ENCODE measurements at places on chromosomes 7 and 10. TPM values are rescaled to one million over a fixed set of nuclear protein-coding genes. Genes with fewer than 3 reads are reported as not detected.

DNA sequence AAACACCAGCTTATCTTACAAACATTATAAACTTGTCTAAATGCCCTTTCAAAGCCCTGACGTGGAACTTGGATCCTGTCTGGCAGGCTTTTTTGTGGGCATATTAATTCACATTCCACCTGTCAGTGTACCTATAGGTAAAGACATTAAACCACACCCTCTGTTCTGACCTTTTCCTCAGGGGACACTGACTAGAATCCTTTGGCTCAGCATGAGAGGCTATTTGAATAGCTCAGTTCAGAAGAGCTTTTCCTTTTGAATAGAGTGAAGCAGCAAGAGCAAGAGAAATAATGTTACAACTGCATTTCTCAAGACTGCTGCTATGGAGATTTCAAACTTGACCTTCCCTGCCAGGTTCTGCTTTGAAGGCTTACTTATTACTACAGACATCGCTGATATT is 76.9 kb downstream of the CYP51A1 start:
- no peak overlapping the region for H3K4me3 ChIP-seq
- H3K27ac ChIP-seq: no peak overlapping the region
- no peak for DNase-seq
- H3K27me3 ChIP-seq: no peaks in the 10 kb centered on the region
- no peaks in the 10 kb centered on the region for H3K4me1 ChIP-seq

- H3K36me3 ChIP-seq: no peaks in the 10 kb centered on the region
- H3K27ac ChIP-seq: no peak overlapping the region
- H3K4me1 ChIP-seq: no peaks in the 10 kb centered on the region
- no peaks in the 10 kb centered on the region for H3K27me3 ChIP-seq
- H3K4me3 ChIP-seq: no peak overlapping the region
Measured at GRCh38 chr7:137482466-137482865, 138.9 kb upstream of the PTN start.

Gene TFEC
- total RNA-seq: 2.6 TPM

GRCh38 chr7:84138411-84138810 is 56.2 kb downstream of the SEMA3A start:
- no peak overlapping the region for H3K27ac ChIP-seq
- no peak for DNase-seq
- H3K36me3 ChIP-seq: no peaks in the 10 kb centered on the region
- H3K4me1 ChIP-seq: no peaks in the 10 kb centered on the region
- no peak overlapping the region for H3K4me3 ChIP-seq
- no peaks in the 10 kb centered on the region for H3K27me3 ChIP-seq

GRCh38 chr10:47024399-47025252 is 113.4 kb downstream of the PTPN20 start:
- H3K4me3 ChIP-seq: no peak overlapping the region
- peak; percentile 62 for DNase-seq
- no peaks in the 10 kb centered on the region for H3K27me3 ChIP-seq
- no peaks in the 10 kb centered on the region for H3K4me1 ChIP-seq
- no peak overlapping the region for H3K27ac ChIP-seq

Gene GPR141
- total RNA-seq: 3.1 TPM

DNA sequence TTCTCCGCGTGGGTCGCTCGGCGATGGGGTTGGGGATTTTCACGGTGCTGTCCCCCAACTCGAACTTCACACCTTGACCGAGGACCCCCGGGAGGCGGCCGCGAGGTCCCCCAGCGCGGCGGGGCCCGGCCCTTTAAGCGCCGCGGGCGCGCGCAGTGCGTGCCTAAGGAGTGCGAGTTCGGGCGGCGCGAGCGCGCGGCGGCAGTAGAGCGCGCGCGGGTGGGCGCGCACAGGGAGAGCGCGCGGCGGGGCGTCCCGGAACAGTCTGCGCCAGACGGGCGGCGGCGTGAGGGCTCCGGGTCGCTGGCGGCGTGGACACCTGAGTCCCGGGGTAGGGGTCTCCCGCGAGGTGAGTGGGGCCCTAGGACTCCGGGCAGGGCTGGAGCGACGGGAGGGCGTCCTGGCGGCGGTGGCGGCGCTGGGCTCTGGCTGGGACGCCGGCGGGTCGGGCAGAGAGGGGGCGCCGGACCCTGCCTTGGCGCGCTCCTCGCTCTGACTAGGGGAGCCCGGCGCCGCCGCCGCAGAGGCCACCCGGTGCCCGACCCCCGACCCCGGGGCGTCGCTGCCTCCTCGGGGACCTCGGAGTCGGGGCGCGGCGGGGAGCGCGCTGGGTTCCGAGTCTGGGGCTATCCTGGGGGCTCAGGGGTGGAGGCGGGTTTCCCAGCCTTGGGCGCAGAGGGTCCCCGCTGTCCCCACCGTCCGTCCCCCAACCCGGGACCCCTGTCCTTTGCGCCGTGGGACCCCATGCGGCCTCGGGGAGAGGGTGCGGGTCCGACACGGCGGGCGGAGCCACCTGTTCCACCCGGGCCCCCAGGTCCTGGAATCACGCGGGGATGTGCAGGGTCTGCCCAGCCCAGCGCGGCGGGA is at the start of gene PROSER2:
Gene PROSER2 (plus strand): TSS at position 235 of the 867 bp plus-strand sequence. CDS start 28,722 bp downstream, outside the sequence.
- peak within 1 kb of the TSS; percentile 61 for H3K4me3 ChIP-seq
- H3K27ac ChIP-seq: peak within 1 kb of the TSS; percentile 95
- H3K36me3 ChIP-seq: no peaks in the 10 kb centered on the region
- H3K4me1 ChIP-seq: peaks cover 3% of the 10 kb centered on the region
- DNase-seq: peak; percentile 40

DNA sequence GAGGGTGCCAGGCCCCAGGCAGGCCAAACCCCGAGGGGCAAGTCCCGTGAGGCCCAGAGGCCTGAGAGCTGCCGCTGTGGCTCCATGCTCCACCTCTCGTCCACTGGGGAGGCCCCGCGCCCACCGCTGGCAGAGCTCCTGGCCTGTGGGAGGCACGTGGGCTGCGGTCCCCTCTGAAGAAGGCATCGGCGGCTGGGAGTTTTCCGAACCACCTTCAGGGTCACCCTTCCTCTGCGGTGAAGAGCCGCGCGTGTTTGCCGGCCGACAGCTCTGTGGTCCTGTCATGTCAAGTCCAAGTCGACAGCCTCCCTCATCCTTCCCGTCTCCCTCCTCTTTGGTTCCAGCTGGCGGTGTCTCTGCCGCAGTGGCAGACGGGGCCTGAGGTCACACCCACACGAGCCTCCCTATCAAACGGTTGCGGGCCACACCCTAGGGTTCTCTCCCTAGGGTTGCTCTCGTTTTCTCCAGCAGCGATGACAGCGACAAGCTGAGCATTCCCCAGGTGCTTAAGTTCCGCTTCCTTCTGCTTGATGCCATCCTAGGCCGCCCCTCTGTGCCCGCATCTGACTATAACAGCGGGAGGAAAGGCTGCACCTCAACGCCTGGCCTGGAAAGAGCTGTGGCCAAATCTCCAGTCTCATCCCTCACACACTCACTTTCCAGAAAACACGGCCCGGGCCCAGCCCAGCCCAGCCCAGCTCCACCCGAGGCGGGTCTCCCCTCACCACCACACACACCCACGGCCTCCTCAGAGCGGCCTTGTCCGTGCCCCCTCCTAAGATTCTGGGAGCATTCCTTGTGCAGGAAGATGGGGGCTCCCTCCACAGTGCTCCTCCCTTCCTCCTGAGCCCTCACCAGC is 185.0 kb downstream of the ELFN1 start:
- no peak overlapping the region for H3K4me3 ChIP-seq
- no peak for DNase-seq
- no peak overlapping the region for H3K27ac ChIP-seq
- H3K36me3 ChIP-seq: no peaks in the 10 kb centered on the region
- H3K4me1 ChIP-seq: no peaks in the 10 kb centered on the region

GRCh38 chr10:86733260-86733671 is 23.2 kb upstream of the BMPR1A start:
- no peaks in the 10 kb centered on the region for H3K4me1 ChIP-seq
- H3K27ac ChIP-seq: no peak overlapping the region
- H3K27me3 ChIP-seq: no peaks in the 10 kb centered on the region
- DNase-seq: no peak
- H3K36me3 ChIP-seq: no peaks in the 10 kb centered on the region
- H3K4me3 ChIP-seq: no peak overlapping the region

- H3K27me3 ChIP-seq: peaks cover 31% of the 10 kb centered on the region
- no peak for DNase-seq
- H3K27ac ChIP-seq: no peak overlapping the region
- H3K4me1 ChIP-seq: no peaks in the 10 kb centered on the region
- H3K4me3 ChIP-seq: no peak overlapping the region
Measured at GRCh38 chr7:54769203-54769602, 10.2 kb upstream of the SEC61G start.

- no peaks in the 10 kb centered on the region for H3K27me3 ChIP-seq
- peaks cover 36% of the 10 kb centered on the region for H3K4me1 ChIP-seq
- H3K4me3 ChIP-seq: no peak overlapping the region
- no peak for DNase-seq
Measured at GRCh38 chr10:3773460-3774017, 11.5 kb downstream of the KLF6 start.

Gene DRGX
- total RNA-seq: not detected

DNA sequence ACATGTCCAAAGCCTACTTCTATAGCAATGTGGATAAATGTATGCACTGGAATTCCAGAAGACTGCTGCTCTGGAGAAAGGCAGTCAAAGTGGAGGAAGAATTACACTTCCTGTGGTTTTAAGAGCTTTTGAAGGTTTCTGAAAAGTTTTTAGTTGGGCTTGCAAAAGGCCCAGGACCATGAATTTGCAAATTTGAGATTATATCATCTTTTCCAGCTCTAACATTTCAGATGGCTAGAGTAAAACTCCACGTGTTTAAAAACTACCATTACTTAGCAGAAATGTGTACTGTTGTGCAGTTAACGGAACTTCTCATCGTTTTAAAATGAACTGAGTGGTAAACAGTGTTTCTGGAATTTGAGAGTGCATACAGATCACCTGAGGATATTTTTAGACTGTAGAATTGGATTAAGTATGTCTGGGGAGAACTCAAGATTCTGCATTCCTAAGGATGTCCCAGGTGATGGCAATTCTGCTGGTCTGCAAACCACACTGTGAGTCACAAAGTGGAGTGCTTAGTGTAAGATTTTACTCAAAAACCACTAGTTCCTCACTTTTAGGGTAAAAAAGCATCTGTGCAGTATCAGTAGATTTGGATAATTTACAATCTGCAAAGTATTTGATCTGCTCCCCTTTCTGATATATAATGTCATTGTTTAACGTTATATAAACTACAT is 32.9 kb upstream of the CCDC71L start:
- no peak for DNase-seq
- H3K4me1 ChIP-seq: no peaks in the 10 kb centered on the region
- H3K4me3 ChIP-seq: no peak overlapping the region
- H3K36me3 ChIP-seq: no peaks in the 10 kb centered on the region

Gene TAS2R41
- total RNA-seq: not detected
